Stimulated activated CD4-positive, alpha-beta T cell treated with anti-CD3 and anti-CD28 coated beads, Interleukin-12 subunit alpha, Interleukin-12 subunit beta, amount 100 ng/mL, for 24 hours (primary cell): ENCODE measurements at places on chromosomes 6 and 20.

DNA sequence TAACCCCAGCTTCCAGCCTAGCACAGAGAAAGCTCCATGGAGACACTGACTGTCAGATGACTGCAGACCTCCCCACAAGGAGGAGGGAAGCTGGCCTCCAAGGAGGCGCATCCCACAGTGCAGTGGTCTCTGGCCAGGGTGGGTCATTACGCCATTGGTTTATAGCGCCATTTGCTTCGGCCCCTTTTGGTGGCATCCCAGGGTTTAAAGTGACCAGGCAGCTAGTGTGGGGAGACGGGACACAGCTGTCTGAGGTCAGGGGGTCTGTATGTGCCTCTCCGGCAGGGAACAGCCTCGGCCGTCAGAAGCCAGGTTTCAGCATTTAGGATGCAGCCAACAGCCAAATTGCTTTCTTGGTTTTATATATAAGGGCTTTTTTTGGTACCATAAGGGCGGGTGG, 15.8 kb upstream of the PMEPA1 start:
- no peak for DNase-seq

DNA sequence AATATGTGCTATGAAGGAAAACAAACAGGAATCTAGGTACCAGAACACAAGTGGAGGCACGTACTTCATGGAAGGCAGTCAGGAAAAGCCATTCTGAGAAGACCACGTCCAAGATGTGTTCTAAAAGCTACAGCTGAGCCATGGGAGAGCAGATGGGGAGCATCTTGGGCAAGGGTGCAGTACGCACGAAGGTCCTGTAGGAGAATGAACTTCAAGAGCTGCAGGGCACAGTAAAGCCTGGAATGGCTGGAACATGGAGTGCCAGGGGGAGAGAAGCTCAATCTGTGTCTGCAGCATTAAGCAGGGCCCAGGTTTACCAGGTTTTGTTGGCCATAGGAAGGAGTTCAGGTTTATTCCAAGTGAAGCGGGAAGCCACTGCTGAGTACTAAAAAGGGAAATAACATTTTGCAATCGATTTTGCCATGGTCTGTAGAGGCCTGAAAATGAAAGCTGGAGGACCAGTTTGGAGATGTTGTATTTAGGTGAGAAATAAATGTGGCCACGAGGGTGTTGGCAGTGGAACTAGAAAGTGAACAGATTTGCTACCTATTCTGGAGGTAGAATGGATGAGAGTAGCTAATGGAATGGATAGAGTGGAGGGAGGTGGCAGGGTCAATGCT, 29.9 kb downstream of the ADTRP start:
- no peak for DNase-seq

DNA sequence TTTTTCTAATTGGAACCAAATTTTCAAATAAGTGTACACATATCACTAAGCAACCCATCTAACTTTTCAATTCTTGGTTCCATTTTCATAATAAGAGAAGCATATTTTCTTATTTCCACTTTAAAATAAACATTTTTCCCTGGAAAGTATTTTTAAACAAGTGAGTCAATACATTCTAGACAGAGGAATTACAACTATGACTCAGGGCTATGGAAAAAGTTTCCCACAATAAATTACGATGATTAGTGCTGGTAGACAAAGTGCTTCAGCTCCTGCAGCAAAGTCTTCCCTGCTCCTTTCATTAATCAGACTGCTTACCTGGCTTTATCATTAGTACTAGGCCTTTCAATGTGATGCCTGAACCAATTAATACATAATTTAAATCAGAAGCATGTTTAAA, 322.5 kb downstream of the HACE1 start:
- DNase-seq = no peak

DNA sequence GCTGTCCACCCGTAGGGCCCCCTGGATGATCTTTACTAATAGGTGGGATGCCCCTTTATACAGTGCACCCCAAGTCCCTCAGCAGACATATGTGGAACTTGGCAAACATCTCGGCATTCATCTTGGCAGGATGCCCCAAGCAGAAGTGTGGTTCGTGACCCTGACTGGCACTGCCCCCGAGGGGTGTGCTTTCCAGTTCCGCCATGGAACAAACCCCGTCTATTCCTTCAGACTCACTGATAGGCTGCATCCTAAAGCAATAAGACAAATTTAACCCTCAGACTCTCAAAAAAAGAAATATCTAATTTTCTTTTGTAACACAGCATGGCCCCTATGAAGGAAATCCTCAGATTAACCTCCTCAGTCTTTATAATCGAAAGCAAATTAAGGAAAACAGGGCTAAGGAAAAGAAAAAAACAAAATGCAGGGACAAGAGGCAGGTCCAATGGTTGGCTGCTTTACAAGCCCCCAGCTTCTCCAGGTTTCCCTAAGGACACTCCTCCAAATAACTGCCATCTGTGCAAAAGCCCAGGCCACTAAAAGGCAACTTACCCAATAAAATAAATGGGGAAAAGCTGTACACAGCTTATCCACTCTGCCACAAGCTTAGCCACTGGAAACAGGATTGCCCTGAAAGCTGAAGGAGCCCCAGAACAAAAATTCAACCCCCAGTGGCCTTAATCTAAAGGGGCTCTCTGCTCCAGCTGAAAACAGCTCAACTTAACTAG, 30.5 kb upstream of the RIPK1 start:
- no peak for DNase-seq

GRCh38 chr6:142238881-142239280, 62.9 kb upstream of the ADGRG6 start:
- no peak for DNase-seq

GRCh38 chr20:55882910-55883309, 122.4 kb downstream of the CBLN4 start:
- DNase-seq = no peak

- DNase-seq = no peak
Measured at GRCh38 chr6:138103871-138104270, 3.3 kb downstream of the PERP start.

DNA sequence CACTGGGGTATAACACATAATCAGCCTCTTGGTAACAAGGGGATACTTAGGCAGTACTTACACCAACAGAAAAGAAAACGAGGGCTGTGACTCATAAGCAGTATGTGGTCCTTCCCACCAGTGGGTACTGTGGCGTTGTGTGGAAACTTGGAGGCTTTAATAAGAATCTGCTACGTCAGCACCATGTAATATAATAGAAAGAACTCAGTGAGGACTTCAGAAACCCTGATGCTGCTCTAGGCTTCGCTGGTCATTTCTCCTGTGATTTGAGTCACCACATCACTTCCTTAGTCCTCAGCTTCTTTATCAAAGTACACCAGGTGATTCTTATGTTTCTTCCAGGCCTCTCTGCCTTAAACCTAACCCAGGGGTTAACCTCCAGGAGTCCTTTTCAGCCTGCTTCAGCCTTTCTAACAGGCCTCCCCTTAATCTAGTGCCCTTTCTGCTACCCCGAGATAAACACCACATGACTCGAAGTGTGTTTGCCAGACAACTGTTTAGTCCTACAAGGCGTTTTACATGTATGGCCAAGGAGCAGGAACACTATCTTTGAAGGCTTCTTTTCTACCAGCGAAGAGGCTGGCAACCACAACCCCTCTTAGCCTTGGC, 68.5 kb downstream of the FYN start:
- peak; percentile 55 for DNase-seq

GRCh38 chr6:35049900-35050756, 91.0 kb downstream of the TCP11 start:
- DNase-seq = no peak
